ENCODE measurements at places on chromosomes 5 and 9. TPM values are rescaled to one million over a fixed set of nuclear protein-coding genes. Genes with fewer than 3 reads are reported as not detected.

- H3K36me3 ChIP-seq: no peaks in the 10 kb centered on the region
- H3K4me3 ChIP-seq: no peak overlapping the region
- H3K27ac ChIP-seq: no peak overlapping the region
- DNase-seq: no peak
- H3K27me3 ChIP-seq: no peaks in the 10 kb centered on the region
These were observed 868.1 kb upstream of the CDH9 start for GRCh38 chr5:27906481-27906880.

- no peaks in the 10 kb centered on the region for H3K36me3 ChIP-seq
- H3K4me1 ChIP-seq: no peaks in the 10 kb centered on the region
- no peak for DNase-seq
- H3K27ac ChIP-seq: no peak overlapping the region
- no peaks in the 10 kb centered on the region for H3K27me3 ChIP-seq
These were observed 47.8 kb downstream of the THOC3 start for GRCh38 chr5:175920231-175920811.

Gene SPINK4
- not detected for total RNA-seq

DNA sequence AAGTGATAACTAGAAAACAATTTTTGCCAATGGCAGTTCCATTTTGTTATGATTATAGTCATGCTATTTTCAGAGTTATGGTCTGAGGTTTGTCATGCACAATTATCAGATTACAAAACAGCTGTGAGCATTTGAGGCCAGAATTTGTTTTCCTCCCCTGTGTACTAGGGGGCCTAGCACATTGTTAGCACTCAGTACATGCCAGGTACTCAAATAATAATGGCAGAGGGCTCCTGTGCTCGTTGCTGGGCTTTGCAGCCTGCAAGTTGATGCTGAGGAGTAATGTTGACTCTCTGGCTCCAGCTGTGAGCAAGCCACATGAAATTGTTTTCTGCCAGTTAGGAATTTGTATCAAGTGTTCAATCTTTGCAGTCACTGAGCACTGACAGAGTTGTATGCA lies 6.9 kb downstream of the DNAI1 start:
- no peaks in the 10 kb centered on the region for H3K4me1 ChIP-seq
- H3K4me3 ChIP-seq: no peak overlapping the region
- DNase-seq: no peak
- H3K27me3 ChIP-seq: no peaks in the 10 kb centered on the region
- no peaks in the 10 kb centered on the region for H3K36me3 ChIP-seq

DNA sequence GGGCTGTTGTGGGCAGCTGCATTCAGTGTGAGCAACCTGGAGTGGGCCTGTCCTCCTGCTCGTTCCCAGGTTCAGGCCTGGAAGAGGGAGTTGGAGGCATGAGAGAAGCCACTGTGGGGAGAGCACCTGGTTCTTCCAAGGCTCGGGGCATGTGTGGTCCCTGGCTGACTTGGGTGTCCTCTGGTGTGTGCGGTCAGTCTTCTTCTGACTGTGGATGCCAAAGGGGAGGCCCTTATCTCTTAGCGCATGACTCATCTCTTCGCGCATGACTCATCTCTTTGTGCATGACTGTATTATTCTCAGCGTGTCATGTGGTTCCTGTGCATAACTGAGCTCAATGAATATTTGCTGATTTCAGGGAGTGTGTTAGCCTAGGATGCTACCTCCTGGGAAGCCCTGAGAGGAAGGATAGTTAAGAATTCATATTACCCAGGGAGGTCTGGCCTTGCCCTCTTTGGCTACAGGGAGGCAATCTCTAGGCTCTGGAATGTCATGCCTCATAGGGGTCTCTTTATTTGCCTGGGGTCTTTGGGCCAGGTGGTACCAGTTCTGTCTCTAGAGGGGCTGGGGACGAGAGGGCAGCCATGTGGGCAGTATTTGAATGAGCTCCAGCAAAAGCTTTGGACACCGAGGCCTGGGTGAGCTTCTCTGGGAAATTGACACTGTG lies 188.7 kb downstream of the HSPA4 start:
- no peaks in the 10 kb centered on the region for H3K27me3 ChIP-seq
- no peaks in the 10 kb centered on the region for H3K36me3 ChIP-seq
- DNase-seq: no peak
- H3K4me1 ChIP-seq: no peaks in the 10 kb centered on the region
- no peak overlapping the region for H3K27ac ChIP-seq
- H3K4me3 ChIP-seq: no peak overlapping the region
